ENCODE measurements at places on chromosomes 1 and 21. TPM values are rescaled to one million over a fixed set of nuclear protein-coding genes. Genes with fewer than 3 reads are reported as not detected.

PROX1 gene
- total RNA-seq = 0.61 TPM

- no peak for DNase-seq
These were observed 37.7 kb upstream of the VN1R5 start for GRCh38 chr1:247218121-247218651.

PAFAH2 gene
- 12.8 TPM for total RNA-seq

GRCh38 chr1:1181938-1182410 lies 8.3 kb downstream of the TTLL10 start:
- DNase-seq = no peak

GRCh38 chr21:29583424-29583924 lies 284.8 kb downstream of the BACH1 start:
- no peak for DNase-seq

GRCh38 chr1:11500881-11501280 lies 21.9 kb downstream of the DISP3 start:
- no peak for DNase-seq

- peak; percentile 70 for DNase-seq
These were observed 96.8 kb upstream of the ADGRL2 start for GRCh38 chr1:81703756-81704463.

- DNase-seq = no peak
These were observed 63.3 kb upstream of the RNF11 start for GRCh38 chr1:51172811-51173210.

TLCD4 gene
- total RNA-seq = 1.9 TPM

DNA sequence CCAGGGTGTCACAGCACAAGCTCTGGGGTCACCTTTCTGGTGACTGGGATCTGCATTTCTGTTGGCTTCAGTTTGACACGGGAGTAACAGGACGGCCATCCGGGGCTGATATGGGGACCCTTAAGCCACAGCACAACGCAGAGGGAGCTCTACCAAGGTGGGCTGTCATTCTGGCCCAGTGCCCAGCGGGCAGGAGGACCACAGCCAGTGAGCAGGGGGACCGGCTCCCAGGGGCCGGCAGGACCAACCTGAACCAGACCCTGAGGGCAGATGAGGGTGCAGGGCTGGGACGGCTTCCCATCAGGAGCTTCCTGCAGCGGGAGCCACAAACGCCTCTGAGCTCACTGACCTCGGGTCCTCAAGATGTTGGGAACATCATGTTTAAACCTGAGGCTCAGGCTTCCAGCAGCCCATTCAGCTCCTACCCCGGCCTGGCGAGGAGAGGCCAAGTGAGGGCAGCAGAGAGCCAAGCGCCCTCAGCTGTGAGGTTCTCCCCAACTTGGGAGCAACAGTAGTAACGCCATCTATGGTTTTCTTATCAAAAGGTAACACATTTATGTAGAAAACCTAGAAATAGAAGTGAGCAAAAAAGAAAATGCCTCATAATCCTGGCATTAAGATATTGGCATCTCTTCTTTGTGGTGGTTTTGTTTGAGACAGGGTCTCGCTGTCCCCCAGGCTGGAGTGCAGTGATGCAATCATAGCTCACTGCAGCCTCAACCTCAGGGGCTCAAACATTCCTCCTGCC lies 26.8 kb downstream of the TMEM201 start:
- DNase-seq = peak; percentile 60

- peak; percentile 27 for DNase-seq
These were observed 2.2 kb downstream of the PRKAB2 start for GRCh38 chr1:147169840-147170674.

AQP10 gene
- not detected for total RNA-seq

DNA sequence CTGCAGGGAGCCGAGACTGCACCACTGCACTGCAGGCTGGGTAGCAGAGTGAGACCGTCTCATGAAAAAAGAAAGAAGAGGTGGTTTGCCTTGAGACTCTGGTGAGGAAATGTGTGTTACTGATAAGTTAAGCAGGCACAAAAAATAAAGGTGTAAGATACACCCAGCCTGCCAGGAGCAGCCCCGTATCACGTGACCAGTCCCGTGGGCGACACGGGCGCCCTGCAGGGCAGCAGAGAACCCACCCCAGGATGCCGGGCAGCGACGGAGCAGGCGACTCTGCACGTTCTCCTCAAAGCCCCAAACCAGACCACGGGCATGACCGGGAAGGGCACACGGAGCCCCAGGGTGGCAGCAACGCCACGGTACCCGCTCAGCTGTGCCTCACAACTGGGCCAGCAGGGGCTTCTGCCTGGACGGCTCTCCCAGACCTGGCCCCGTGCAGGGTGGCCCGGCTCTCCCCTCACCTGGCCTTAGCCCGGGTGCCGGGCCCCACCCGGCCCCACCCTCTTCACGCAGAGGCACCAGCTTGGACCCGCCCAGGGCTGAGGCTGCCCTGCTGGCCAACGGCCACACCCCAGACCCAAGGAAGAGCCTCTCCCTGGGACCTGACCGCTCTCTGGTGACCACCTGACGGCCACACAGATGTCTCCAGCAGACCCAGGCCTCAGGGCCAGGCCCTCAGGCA lies 8.1 kb upstream of the TNFRSF4 start:
- no peak for DNase-seq

GPR153 gene
- 4.6 TPM for total RNA-seq

DNAJC28 gene
- 0.39 TPM for total RNA-seq

LINGO4 gene
- 0.10 TPM for total RNA-seq

DNA sequence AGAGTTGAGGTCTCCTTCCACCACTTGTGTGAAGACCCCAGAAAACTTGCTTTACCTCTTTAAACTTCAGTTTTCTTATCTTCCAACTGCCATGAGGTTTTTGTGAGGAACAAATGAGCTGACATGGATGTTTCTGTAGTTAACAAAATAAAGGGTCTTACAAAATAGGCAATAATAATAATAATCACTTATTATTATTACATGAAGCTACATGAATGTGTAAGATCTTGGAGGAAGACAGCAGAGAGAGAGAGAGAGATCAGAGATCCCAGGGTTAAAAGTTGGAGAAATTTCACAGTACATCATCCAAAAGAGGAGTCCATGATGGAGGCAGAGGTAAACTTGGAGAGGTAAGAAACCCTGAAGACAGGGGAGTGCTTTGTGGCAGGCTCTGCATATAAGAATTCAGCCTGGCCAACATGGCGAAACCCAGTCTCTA lies 10.7 kb downstream of the RCC1 start:
- peak; percentile 44 for DNase-seq

CFAP74 gene
- not detected for total RNA-seq

DNA sequence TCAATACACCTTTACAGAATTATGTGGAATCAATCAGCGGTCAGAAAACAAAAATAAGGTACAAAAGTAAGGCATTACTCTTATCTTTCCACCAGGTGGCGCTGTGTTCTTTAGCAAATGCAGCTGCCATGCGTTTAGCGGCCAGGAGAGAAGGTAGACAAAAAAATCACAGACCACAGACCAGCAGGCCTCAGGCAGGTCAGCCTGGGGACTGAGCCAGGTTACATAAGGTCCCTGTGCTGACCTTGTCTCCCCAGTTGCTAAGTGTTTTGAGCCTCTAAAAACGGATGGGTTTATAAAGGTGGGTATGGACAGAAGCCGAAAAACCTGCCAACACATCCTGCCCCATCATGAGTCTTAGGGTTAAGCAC lies 2.8 kb downstream of the RGS16 start:
- DNase-seq = peak; percentile 95

GRCh38 chr21:43653626-43654025 lies 5.7 kb downstream of the HSF2BP start:
- no peak for DNase-seq

- no peak for DNase-seq
These were observed 1.4 kb downstream of the CAPN8 start for GRCh38 chr1:223664106-223664505.

PRRX1 gene
- total RNA-seq = not detected

GRCh38 chr1:232932486-232933425 lies 17.7 kb upstream of the NTPCR start:
- no peak for DNase-seq

DNA sequence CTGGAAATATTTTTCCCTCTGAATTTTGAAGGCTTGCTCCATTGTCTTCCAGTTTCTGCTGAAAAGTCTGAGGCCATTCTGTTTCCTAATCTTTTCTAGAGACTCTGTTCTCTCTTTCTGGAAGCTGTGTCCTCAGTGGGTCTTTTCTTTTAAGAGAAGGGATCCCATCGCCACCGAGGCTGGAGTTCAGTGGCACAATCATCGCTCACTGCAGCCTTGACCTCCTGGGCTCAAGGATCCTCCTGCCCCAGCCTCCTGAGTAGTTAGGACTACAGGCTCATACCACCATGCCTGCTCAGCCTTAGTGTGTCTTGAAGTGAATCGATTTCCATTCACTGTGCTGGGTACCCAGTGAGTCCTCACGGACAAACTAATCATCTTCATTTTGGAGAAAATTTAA lies 9.6 kb upstream of the LRP8 start:
- DNase-seq = no peak

GRCh38 chr1:222004784-222005183 lies 262.9 kb upstream of the DUSP10 start:
- DNase-seq = no peak

DNA sequence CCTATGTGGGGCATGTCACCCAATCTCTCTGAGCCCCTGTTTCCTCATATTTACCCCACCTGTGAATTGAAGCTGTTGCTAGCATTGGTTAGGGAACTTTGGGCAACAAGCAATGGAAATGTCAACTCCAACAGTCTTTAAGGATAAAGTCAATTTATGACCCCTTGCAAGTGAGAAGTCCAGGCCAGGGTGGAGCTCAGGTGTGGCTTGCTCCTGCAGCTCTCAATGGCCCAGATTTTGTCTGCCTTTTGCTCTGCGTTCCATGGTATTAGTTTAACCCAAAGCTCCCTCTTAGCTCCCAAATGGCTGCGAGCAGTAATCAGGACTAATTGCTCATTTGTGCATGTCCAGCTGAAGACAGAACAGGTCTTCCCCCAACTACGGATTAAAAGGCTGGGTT lies 70.4 kb upstream of the ABCG1 start:
- no peak for DNase-seq

- DNase-seq = peak; percentile 19
These were observed 29.1 kb upstream of the JUN start for GRCh38 chr1:58812926-58813325.

DNA sequence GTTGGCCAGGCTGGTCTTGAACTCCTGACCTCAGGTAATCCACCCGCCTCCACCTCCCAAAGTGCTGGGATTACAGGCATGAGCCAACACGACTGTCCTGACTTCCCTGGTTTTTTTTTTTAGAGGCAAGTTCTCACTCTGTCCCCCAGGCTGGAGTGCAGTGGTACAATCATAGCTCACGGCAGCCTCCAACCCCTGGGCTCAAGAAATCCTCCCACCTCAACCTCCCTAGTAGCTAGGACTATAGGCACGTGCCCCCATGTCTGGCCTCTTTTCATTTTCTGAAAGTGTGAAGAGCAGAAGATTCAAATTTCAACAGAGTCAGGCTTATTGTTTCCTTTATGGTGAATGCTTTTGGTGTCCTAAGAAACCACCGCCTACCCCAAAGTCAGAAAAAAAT lies 21.7 kb upstream of the SOX13 start:
- DNase-seq = no peak

DNA sequence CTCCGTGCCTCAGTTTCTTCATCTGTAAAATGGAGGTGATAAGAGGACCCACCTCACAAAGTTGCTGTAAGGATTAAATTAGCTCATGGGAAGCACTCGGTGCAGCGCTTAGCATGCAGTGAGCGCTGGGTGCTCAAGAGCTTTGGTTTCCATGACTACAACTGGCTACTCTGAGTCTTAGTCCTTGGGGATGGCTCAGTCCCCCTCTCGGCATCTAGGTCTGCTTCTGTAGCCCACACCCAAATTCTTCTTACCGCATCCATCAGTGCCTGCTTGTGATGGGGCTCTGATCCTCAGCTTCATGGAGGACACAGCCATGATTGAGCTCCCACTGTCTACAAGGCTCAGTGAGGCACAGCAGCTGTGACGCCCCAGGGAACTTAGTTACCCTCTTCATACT lies 159.0 kb downstream of the ACTL8 start:
- DNase-seq = no peak

OR10J1 gene
- total RNA-seq = not detected

GRCh38 chr1:101002551-101002950 lies 23.0 kb downstream of the DPH5 start:
- DNase-seq = peak; percentile 73

DNA sequence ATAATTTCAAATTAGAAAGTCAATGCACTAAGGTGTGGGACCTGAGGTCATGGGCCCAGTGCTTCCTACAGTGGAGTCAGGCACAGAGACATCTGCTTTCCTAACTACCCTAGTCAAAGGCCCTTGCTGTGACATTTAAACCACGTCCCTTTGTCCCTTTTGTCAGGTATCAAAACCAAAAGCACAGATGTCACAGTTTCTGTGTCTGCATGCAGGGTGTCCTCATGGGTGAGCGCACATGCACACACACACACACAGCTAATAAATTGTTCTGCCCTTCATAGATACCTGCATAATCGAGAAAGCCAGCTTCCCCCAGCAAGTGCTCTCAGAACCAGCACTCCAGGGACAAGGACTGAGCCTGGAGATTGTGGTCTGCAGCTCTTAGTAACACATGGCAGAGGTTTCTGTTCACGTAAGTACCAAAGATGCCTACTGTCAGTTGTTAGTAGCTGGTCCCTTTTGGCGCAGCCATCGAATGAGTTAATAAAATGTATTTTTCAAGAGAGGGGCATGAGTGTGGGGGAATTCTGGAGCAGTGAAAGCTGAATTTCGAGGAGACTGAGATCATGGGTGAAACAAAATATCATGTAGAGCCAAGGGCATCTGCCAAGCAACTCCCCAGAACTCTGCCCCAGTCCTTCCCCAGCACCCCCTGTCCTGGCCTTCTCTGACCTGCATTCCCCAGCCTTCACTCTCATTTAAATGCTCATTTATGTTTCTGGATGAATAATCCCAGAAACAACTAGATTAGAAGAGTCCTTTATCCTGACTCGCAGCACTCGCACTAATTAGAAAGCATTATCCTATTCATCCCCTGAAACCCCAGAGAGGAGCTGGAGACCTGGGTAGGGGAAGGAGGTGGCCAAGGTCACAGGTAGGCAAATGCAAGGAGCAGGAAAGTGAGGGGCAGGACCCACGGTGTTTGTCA lies 25.5 kb downstream of the TNR start:
- DNase-seq = no peak

DNA sequence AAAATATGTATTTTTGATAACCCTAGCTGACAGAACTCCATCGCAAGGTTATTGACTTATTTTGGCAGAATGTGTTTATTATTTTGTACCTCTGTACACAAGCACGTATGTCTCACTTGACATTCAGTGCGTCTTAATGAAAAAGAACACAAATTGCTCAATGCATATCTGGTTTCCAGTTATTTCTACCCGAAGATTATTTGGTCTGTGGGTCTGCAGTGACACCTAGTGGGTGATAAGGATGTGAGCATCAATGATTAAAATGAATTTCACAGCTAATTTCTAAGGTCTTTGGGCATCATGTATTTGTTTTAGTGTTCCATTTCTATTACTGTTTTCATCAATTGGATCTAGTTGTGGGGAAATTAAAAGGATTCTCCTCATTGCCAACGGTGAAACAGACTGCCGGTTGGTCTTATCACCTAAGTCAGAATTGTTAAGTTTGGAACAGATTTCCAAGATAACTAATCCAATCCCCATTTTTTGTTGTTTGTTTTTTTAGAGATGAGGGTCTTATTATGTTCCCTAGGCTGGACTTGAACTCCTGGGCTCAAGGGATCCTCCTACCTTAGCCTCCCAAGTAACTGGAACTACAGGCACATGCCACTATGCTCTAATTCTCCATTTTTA lies 13.9 kb downstream of the DDX20 start:
- peak; percentile 84 for DNase-seq
